ENCODE measurements at places on chromosomes 2 and 18.
A peak's percentile ranks its signal among the peaks of the same experiment; 100 is the strongest.

DNA sequence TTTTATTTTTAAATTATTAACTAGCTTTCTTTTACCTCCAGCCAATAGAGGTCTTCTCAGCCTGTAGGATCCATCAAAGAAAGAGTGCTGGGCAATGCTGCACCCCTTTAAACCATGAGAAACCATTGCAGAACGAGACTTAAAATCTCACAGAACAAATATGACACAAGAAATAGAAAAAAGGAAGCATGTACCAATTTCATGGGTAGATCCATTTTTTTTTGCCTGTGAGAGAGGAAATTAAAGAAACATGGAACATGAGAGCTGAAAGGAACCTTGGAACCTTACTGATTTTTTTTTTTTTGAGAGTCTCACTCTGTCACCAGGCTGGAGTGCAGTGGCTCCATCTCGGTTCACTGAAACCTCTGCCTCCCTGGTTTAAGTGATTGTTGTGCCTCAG is 14.0 kb downstream of the HRH4 start:
- no peak for DNase-seq

GRCh38 chr2:46239175-46239846 is 57.9 kb upstream of the EPAS1 start:
- no peak for DNase-seq

DNA sequence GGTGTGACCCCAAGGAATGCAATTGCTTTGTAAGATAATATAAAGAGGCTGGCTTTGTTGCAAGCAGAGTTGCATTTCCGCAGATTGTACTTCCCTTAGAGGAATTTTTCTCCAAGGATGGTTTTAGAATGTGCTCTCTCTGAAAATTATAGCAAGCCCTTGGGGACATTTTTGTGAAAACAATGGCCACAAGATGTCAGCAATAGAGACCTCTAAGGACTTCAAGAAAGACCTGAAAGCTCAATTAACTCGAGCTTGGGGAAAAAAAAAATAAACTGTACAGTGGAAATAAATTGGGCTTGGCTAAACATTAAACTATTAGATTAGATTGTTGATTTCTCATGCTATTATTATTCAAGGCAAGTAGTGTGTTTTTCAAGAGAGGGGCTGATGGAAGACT is 81.3 kb upstream of the KYNU start:
- peak; percentile 23 for DNase-seq

GRCh38 chr2:109638795-109639194 is 24.6 kb downstream of the SOWAHC start:
- DNase-seq = peak; percentile 56

GRCh38 chr2:184920451-184920965 is 322.2 kb downstream of the ZNF804A start:
- no peak for DNase-seq

GRCh38 chr2:97819754-97820153 is 106.4 kb downstream of the ZAP70 start:
- no peak for DNase-seq

DNA sequence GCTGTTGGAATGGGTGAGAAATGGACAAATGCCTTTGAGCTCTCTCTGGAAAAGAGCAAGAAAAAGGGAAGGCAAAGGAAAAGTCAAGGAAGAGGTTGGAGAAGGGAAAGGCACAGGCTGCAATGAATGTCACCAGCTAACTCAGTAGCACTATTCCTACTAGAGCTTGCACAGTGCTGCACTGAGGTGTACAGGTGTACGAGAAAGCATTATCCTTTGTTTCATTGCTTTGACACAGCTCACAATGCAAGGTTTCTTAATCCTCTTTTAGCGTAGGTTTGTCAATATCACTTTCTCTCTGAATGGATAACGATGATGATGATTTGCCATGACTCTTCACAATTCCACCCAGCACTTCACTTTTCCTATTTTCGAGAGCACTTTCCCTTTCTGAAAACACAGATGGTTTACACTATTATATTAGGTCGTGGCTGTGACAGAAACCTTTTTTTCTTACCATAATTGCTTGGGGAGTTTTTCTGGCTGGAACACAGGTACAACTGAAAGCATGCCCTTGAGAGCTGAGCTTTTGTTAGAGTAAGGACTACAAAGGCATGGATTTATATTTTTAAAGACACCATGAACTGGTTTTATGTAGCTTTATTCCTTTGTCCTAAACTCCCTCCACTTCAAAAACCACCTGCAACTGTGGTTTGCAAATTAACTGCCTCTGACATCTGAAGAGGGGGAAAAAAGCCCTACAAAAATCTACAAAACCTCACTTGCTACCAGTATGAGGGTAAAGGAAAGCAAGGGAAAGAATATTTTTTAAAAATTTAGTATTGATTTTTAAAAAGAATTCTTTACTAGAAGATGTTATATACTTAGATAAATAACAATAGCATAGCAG is 265.5 kb downstream of the TGIF1 start:
- no peak for DNase-seq

GRCh38 chr2:33785201-33786106 is 186.4 kb upstream of the FAM98A start:
- DNase-seq = peak; percentile 12

- DNase-seq = peak; percentile 92
Measured at GRCh38 chr18:56402872-56403516, 235.4 kb downstream of the TXNL1 start.

- peak; percentile 57 for DNase-seq
Measured at GRCh38 chr18:32289483-32290075, 99.7 kb downstream of the MEP1B start.

GRCh38 chr2:195636890-195637289 is 20.1 kb upstream of the SLC39A10 start:
- DNase-seq = no peak

GRCh38 chr2:157603198-157603597 is 25.5 kb downstream of the ACVR1C start:
- DNase-seq = no peak

DNA sequence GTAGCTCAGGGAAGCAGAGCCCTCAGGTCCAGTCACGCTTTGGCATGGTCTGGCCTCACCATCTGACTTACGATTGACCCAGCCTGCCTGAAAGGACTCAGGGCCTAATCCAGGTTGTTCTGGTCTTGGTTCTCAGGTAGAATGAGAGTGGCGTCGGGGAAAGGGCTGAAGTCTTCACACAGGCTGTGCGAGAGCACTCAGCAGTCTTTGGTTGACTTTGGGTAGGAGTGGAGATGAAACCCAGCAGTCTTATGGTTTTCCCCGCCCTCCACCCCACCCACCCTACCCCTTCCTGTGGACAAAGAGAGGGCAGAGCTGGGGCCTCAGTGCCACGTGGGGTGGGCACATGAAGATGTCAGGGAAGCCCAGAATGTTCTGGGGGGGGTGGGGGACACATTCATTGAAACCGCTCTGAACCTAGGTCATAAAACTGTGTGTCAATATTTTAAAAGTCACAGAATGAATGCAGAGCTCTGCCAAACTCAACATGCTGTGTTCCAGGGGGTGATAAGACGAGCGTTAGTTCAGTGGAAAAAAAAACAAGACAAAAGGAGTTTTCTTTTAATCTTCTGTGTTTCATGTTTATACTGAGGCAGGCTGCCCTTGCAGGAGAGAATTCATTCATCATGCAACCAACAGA is 58.6 kb upstream of the ALPP start:
- no peak for DNase-seq

DNA sequence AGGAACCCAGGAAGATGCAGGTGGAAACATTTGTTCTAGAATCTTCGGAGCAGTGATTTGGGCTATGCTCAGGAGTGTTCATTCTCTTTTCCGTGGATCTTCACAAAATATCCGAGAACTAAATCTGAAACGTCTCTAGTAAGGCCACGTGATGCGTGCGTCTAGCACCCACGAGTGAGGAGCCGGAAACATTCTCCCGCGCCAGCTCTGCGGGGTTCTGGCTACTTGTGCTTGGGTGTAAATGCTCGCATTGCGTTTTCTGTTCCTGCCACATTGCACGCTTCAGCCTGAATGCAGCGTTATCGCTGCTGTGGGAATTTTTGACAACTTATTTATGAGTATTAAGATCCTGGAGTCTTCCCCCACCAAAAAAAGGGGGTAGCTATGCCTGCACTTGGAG is 71.4 kb downstream of the KLHL29 start:
- no peak for DNase-seq

GRCh38 chr2:200482194-200482593 is 27.7 kb downstream of the KCTD18 start:
- DNase-seq = no peak

DNA sequence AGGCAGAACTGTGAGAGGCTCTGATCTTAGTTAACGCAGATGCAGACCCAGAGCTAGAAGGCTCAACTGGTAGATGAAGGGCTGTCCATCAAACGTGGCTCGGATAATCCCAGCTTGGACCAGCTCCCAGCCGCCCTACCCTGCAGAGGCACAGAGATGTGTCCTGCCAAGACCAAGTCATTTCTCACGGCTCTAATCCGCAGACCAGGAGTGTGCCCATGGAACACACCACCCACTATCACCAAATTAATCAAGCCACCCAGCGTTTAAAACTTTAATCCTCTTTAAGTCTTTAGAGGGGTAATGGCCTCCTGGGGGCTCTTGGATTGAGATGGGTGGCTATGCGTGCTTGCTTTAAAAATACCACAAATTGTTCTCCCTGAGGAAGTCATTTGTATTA is 17.5 kb downstream of the LYPD1 start:
- no peak for DNase-seq

DNA sequence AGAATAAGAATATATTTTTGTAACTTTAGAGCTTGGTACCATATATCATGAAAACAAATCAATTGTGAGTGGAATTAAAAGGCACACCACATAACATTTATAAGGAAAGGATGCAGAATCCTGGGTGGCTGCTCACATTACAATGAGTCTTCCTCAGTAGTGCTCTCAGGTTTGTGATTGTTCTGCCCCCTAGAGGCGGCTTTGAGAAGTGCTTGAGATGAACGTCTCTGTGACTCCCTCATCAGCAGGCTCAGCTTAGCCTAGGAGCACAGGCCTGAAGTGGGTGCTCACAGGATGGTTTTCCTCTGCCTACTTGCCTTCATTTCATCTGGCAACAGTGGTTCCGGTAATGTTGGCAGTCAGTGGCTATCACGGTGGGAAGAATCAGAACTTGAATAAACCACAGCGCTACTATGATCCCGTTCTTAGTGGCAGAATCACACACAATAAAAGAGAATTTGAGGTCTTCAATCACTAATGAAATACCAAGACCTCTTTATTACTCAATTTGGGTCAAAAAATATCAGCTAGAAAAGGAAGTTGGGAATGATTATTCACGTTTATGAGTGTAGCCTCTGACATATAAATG is 38.1 kb upstream of the B4GALT6 start:
- DNase-seq = peak; percentile 57

DNA sequence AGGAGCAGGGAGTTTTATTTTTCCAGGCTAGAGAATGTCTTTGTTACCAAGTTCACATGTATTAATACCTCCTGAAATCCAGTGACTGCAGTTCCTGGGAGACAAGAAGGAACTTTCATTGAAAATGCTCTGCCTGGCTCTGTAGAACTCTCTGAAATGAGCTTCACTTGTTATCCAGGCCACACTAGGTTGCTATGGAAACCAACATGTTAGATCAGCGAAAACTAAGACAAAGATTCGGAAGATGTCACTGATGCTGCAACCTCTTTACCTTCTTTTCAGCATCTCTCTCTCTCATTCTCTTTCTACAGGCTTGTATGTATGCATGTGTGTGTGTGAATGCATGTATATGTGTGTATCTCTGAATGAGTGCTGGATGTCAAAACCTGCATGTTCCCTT is 218.5 kb downstream of the TRIB2 start:
- DNase-seq = no peak

GRCh38 chr2:238513346-238513745 is 86.6 kb downstream of the ASB1 start:
- DNase-seq = peak; percentile 55

DNA sequence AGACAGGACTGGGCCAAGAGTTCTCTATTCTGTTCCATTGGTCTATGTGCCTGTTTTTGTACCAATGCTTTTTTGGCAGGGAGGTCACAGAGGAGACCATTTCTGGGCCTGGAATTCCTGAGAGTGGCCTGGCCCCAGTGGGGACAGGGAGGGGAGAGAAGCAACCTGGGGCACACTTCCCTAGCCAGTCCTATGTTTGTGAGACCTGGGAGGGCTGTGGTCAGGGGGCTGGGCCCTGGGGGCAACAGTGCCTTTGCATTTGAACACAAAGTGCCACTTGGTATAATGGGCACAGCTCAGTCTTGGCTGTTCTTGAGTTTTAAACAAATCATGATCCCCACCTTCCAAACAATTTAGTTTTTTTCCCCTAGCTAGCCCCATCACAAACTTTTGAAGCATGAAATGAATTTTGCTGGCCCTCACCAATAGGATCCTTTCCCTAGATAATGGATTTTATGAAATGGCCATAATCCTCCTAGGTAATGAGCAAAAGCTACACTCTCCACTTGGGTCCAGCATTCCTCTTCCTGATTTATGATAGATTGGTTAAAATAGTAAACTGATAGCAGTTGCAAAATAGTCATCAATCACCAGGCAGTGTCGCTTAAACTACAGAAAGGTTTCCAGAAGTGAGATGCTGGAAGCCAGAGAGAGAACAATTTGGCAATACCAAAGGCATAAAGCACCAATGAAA is 133.5 kb downstream of the GLI2 start:
- no peak for DNase-seq

DNA sequence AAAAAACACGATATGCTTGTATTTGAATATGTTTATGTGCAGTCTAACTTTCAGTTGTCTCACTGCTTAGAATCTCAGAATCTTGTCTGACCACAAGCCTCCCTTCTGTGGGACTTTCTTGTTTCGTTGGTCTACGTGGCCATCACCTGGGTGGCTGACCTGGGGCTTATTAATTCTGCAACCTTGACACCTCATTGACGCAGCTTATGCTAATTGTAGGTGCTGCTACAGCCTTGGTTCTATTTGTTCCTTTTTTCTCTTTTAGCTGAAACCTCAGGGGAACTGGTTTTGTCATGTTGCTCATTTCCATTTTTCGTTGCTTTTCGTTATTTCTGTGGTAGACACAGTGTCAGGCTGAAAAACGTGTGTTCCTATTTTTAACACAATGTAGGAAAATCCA is 273.7 kb downstream of the SLC4A3 start:
- DNase-seq = no peak

GRCh38 chr2:223801736-223802135 is 35.6 kb downstream of the AP1S3 start:
- DNase-seq = no peak

GRCh38 chr2:232886176-232886575 is 16.1 kb downstream of the SNORC start:
- no peak for DNase-seq

DNA sequence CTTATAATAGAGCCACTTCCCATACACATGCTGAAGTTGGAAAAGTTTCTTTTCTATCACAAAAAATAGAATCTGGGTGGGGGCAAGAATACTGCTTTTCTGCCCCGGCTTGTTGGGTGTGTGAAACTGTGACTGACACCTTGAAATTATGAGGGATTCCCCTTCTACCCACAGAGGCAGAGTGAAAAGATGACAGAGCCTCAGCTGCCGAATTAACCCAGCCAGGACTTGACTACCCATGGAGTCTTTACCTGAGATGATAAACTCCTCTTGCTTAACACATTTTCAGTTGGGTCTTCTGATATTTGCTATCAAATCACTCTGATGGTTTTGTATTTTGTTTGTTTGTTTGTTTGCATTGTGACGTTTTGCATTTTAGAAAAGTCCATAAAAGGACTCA is 66.0 kb upstream of the PMAIP1 start:
- DNase-seq = no peak

GRCh38 chr2:65198737-65199136 is 28.9 kb upstream of the ACTR2 start:
- peak; percentile 22 for DNase-seq

Data from fibroblast of gingiva (primary cell).